ENCODE measurements at places on chromosomes 2 and 18. TPM values are rescaled to one million over a fixed set of nuclear protein-coding genes. Genes with fewer than 3 reads are reported as not detected.

The GTF2A1L gene
- total RNA-seq: not detected

The FN1 gene
- 179 TPM for total RNA-seq

The LRATD1 gene
- total RNA-seq: 0.17 TPM

The SGPP2 gene
- total RNA-seq: 0.81 TPM

The UGT1A10 gene
- total RNA-seq: 0.11 TPM

The CELF4 gene
- total RNA-seq: not detected

The DPYSL5 gene
- 5.6 TPM for total RNA-seq

The KCNG2 gene
- not detected for total RNA-seq

The CERS6 gene
- total RNA-seq: 14.6 TPM
